Stimulated activated CD4-positive, alpha-beta T cell treated with anti-CD3 and anti-CD28 coated beads, Interleukin-1b, Interleukin-23, amount 100 ng/mL, for 1 hour (primary cell): ENCODE measurements at places on chromosomes 11 and 22.

GRCh38 chr22:47406180-47406834 lies 643.9 kb downstream of the TBC1D22A start:
- DNase-seq, result no peak

- no peak for DNase-seq
Measured at GRCh38 chr11:75717608-75718418, at the start of gene MOGAT2. Gene MOGAT2 (plus strand): TSS chr11:75717838. CDS start chr11:75717889, 51 bp downstream.

- DNase-seq, result no peak
Measured at GRCh38 chr11:74050465-74050864, 41.6 kb upstream of the UCP3 start.

GRCh38 chr11:1356478-1356960 lies 33.2 kb upstream of the BRSK2 start:
- DNase-seq, result no peak

DNA sequence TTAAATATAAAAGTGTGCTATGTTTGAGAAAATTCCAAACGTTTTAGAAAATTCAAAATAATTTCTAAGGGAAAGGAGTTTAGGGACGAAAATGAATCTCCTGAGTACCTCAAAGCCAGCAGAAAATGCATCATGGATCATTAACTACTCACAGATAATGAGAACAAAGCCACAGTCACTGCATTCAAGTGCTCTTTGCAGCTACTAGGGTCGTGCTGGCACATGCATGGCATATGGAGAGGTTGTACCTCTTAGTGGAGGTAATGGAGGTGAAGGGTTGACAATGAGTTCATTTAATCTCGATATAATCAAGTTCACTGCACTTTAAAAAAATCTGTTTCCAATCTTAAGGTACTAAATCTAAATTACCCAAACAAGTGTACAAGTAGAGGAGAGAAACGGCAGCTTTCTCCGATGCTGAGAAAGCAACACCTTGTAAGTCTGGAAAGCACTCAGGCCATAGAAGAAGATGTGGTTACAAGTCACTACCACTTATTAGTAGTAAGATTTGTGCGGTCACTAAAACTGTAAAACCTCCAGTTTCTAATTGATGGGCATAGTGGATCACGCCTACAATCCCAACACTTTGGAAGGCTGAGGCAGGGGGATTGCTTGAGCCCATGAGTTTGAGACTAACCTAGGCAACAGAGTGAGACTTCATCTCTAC lies 261.1 kb upstream of the ANO3 start:
- DNase-seq, result no peak

DNA sequence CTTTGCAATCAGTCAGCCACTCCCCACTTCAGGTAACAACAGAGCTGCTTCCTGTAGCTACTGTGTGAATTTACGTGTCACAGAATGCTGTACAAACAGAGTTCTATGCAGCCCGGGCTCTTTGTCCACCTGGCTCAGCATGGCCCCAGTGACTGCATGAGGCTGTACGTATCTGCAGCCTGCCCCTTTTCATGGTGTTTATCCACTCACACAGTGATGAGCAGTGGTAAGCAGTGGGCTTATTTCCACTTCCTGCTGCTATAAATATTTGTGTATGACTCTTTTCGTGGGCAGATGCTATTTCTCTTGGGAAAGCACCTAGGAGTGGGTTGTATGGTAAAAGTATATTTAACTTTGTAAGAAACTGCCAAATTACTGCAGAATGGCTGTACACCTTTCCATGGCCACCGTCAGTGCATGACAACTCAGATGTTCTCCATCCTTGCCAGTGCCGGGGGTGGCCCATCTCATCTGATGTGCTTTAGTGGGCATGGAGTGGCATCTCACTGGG lies 43.3 kb downstream of the MYEOV start:
- DNase-seq, result no peak

DNA sequence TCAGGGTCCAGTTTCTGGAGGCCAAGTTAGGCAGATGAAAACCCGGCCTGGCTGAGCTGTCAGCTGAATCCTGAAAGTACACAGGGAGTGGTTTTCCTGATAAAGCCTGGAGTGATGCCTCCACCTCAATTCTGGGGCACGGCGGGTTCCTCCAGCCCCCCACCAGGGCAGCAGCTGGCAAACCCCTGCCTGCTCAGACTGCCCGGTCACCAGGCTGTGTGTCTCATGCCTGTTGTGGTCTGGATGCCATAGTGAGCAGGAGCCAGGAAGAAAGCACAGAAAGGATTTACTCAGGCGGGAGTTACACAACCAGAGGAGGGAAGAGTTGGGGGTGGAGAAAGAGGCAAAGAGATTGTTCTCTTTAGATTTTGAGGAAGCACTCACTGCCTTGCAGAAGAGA lies 119.9 kb upstream of the RASSF10 start:
- DNase-seq, result no peak

DNA sequence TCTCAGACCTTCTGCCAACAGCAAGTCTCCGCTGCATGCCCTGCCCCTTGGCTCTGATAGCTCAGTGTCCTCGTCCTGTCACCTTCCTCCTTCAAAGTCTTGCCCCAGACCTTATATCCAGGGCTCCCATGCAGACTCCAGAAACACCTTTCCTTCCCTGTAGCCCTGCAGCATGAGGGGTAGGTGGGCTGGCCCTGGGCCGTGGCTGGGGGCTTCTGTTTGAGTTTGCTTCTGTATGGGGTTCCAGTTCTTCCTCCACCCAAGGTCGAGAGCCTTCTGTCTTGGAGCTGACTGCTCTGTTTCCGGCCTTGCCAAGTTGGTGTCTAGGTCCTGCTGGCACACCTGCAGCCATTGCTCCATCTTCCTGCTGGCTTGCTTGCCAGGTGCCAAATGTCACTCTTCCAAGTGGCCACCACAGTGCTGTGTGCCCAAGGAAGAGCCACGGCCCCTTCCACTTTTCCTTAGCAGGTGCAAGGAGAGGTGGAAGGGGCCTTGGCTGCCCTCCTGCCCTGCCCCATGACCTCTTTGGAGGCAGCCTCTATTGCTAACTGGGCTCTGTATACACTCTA lies 74.8 kb upstream of the NECTIN1 start:
- no peak for DNase-seq

DNA sequence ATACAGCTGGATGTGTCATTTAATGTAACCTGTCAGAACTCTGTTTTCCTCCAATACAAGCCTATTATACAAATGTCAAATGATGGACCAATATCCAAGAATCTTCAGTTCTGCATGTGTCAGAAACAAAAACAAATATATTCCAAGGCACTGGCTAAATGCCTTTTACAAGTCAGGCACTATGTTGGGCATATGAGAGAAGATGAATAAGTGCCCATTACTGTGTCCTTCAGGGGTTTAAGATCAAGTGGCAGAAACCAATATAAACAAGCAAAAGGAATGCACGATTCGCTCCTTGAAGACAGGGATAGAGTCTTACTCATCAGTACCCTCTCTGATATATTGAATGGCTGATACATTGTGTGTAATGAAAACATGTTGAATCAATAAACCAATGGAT lies 254.4 kb downstream of the TTC28 start:
- no peak for DNase-seq
